ENCODE measurements at places on chromosomes 2 and 18.

- no peak for DNase-seq
Observed at GRCh38 chr2:31297751-31298150, 63.8 kb downstream of the EHD3 start.

DNA sequence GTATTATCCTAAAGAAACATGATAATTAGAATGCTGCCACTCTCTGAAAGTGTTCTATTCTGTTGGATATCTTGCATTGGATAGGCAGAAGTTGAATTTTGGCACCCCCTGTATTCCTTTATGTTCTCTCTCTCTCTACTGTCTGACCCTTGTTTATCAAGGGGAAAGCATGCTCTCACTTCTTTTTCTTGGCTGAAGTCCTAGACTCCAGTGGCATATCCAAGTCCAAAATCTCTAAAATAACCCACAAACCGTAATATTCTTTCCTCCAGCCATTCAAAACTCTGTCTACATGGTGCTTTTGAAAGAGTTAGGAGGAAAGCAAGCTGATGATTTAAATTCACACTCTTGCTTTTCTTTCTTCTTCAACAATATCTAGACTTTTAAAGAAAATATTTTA is 669.7 kb downstream of the TDRD15 start:
- no peak for DNase-seq

DNA sequence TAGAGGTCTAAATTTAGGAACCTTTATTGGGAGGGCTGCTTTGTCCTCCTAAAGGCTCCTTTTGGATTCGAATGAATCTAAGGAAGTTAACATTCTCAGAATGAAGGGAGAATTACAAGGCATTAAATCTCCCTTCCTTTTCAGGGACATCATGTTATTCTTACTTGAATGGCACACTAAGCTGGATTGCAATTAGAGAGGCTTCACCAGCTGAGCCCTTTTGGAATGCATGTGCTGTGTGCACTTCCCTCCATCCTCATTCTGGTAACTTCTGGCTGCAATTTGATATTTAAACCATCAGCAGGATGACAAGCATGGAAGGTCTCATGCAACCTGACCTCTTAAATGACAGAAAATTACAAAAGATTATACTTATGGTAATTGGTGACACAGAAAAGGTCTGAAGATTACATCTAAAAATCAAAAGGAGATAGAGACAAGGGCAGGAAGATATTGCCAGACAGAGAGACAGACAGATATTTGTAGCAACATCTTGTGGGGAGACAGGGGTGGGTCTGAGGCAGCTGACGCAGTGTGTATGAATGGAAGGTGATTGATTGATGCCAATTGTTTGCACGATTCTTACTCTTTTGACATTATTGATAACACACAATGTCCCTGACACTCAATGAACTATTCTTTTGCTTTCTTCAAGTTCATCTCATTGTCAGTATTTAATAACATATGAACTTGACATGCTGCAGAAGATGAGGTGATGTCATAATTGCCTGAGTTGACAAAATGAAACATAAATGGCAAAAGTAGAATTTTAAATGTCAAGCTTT is 570.8 kb upstream of the GYPC start:
- no peak for DNase-seq

DNA sequence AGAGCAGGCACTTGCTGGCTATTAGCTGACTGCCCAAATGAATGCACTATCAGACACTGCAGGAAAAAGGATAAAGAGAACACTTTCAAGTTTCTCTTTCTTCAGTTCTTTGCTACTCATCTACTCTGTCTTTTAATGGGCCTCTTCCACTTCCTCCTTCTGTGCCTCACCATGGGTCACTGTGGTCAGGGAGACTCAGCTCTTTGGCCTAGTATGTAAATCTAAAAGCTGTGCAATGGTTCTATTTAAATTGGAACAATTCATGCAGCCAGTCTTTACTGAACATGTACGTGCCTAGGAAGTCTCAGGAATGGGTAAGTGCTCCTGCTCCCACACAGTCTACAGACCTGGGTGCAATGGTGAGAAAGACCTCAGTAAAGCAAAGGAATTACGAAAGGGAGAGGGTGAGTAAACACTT is 79.1 kb upstream of the DNMT3A start:
- no peak for DNase-seq

DNA sequence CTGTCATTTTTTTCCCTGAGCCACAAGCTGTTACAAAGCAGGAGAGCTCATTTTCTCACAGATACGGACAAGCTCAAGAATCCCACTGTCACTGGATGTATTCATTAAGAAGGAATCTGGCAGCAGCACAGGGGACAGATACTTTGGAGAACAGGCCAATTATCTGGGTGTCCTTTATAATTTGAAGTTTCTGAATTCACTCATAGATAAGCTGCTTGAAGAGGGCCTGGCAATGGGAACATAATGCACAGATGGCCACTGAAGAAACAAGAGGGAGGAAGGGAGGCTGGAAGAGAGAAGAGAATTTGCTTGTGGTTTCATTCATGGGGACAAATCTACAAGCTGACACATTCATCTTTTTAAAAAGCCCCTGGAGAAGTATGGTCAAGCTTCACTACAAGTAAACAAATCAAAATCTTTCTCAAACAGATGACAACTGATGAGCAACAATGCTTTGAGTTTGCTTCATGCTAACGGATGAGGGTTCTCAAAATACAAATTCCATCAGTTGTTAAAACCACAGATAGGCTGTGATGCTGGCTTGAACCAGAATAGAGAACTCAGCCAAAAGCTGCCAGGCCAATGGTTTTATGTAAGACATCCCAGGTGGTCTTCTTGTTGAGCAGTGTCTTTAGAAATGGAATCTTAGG is 11.9 kb downstream of the BCL2 start:
- DNase-seq = no peak

- DNase-seq = no peak
Observed at GRCh38 chr18:24470805-24471204, 10.4 kb downstream of the HRH4 start.

DNA sequence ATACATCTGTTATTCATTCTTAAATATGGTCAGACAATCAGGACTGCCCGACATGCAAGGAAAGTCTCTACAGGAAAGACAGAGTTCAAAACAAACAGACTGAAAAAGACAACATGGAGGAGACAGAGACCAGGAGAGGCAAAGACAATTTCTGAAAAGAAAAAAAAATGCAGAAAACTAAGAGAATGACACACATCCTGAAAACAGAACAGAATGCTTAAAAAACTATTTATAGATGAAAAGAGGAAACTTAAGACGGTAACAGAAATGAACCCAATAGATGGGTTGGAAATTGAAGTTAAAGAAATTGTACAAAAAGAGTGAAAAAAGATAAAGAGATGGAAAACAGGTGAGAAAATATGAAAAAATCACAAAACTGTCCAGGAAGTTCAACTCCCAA is 95.7 kb downstream of the BCL2 start:
- no peak for DNase-seq
